Kidney epithelial cell (primary cell): ENCODE measurements at places on chromosomes 11 and 22.

DNA sequence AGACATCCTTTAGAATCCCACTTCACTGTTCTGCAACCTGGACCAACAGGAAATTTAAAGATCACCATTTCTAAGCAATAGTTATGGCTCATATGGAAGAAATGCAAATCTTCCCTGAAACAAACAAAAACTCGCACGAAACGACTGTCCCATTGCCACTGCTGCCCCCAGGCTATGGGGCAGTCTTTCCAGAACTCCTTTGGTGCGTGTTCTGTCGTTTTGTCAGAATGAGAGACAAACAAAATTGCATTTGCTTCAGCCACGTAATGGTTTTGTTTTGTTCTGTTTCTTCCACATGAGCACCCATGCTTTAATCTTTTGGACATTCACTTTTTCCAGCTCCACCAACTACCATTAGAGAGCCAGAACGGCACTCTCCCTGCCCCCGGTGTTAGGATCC is 10.8 kb upstream of the FBLN1 start:
- no peak for DNase-seq

DNA sequence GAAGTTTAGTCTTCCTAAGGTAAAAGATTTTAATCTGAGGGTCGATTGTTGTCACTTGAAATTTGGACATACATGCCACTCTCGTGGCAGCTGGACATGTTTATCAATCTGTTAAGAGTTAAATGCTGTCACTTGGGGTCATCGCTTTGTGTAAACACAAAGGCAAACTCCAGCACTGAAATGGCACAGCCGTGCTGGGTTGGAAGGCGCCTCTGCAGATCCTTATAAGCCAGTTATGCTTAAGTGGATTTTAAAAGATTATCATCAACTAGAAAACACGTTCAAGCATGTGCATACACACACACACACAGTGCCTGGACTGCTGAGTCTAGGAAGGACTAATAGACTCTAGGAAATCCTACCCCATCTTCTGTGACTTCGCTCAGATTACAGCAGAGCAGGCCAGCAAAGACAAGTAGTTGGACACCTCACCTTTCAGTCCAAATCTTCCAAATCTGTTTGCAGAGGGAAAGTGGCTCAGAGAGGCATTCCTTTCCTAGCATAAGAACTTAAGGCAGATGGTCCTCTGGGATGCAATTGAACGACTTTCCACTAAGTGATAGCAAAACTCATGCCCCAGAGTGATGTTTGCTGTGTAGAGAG is 83.7 kb downstream of the CACNG2 start:
- DNase-seq, result no peak

DNA sequence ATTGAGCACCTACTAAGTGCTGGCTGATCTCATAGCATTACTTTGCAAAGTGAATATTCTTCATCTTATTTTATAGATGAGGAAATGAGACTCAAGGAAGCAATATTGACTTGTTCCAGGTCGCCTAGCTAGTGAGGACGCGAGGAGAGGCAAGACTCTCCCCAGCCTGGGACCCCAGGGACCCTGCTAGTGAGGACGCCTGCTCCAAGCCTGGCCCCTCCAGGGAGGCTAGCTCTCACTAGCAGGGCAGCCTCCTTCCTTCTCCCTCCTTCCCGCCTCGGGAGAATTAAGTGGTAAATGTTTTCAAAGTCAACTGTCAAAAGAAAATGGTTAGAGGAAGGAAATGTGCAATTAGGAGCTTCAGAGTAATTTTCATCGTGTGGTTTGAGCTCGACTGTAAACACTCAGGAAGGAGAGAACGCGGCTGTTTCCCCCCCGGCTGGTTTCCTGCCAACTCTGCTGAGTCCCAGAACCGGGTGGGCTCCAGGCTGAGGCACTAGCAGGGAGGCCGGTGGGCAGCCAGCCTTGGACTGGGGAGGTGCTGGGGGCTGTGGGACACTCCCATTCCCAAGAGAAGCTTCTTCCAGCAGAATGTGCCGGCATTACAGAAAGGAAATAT is 17.9 kb downstream of the MYEOV start:
- DNase-seq, result no peak

DNA sequence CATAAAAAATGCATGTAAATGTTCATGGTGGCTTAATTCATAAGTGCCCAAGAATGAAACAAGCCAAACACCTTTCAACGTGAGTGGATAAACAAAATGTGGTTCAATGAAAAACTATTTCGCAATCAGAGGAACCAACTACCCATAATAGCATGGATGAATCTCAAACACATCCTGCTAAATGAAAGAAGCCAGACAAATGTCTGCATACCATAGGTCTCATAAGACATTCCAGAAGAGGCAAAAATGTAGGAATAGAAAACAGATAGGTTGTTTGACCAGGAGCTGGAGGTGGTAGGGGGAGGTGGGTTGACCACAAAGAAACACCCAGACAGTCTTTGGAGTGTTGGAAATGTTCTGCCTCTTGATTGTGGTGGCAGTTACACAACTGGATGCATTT is 13.2 kb upstream of the OSBPL5 start:
- no peak for DNase-seq

- DNase-seq, result no peak
Measured at GRCh38 chr11:17927041-17927440, 85.8 kb downstream of the SERGEF start.
